Activated naive CD4-positive, alpha-beta T cell treated with anti-CD3 and anti-CD28 coated beads, Interleukin-2, amount 50 U/mL, for 16 hours (primary cell): ENCODE measurements at places on chromosomes 5 and 9.

DNA sequence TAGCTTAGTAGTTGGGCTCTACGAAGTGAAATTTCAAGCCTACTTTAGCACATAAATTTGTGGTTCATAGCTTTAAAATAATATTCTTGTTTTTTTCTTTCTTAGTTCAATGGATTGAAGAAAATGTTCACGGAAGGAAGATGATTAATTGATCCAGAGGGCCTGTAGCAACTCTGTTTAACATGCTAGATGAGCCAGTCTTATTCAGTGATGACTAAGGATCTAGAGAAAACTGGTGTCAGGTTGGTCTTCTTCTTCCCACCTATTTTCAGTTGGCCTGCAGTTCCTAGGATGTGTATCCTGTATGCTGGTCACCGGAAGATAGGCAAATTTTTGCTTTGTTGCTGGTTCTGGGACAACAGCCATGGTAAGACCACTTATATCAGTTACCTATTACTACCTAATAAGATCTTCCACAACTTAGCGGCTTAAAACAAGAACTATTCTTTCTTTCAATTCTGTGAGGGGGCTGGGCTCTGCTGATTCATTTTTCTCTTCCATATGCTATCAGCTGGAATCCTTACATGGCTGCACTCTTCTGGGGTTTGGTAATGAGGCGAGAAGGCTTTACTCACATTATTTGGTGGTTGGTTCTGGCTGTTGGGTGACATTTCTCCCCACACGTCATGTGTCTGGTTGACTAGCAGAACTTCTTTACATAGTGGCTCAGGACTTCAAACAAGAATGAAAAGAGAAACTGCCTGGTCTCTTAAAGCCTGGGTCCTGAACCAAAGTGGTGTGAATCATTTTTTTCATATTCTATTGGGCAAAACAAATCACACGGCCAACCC, 182.7 kb upstream of the ACTBL2 start:
- DNase-seq, result no peak

DNA sequence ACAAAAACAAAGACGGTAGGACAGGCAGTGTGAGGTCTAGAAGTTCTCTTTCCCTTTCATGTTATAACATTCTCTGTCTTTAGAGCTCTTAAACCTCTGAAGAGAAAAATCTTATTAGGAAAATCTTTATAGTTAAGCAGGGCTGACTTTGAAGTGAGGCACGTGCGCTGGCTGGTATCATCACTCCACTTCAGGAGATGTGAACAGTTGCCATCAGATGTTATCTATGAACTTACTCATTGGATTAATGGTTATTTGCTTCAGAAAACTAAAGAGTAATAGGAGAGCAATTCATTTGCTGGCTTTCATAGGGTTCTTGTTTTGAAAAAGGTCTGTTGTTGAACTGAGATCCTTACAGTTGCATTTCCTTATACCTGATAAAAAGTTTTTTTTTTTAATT, 25.7 kb downstream of the LRRTM2 start:
- DNase-seq, result no peak

- DNase-seq, result no peak
Observed at GRCh38 chr5:132854301-132854700, 12.0 kb downstream of the GDF9 start.

DNA sequence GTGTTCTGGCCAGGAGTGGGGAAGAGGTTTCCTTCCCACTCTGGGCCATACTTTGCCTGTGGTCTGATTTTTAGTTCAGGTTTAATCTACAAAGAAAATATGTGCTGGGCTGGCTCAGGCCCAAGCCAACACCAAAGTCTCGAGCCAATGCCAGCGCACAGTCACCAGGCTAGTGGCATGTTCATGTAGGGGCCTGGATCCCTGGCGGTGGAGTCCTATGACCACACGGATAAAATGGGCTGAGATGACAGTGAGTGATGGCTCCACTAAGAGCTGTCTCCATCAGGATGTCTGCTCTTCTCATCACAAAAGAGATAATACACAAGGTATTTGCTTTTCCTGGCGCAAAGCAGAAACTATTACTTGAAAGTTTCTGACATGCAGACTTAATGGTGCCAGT, 92.9 kb upstream of the PTPN3 start:
- no peak for DNase-seq

DNA sequence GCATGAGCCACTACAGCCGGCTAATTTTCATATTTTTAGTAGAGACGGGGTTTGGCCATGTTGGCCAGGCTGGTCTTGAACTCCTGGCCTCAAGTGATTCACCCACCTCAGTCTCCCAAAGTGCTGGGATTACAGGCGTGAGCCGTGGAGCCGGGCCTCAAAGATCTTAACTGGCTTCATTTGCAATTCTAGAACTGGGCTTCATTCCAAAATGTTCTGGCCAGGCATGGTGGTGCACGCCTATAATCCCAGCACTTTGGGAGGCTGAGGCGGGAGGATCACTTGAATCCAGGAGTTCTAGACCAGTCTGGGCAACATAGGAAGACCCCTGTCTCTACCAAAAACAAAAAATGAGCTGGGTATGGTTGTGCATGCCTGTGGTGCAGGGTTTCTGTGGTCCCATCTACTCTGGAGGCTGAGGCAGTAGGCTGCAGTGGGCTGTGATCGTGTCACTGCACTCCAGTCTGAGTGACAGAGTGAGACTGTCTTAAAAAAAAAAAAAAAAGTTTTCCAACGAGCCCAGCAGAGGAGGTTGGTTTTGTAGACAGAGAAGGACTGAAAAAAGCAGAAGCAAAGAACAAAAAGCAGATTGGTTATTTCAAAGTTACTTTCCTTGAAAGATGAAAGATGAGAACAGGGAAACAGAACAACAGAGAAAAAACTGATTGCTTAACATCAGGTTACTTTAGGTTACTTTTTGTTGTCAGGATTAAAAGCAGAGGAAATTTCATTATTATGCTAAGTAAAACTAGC, 78.2 kb downstream of the ANKRD55 start:
- no peak for DNase-seq
